Posterior cingulate gyrus (tissue), 11 donors: ENCODE measurements at places on chromosomes 12 and 14.
A peak's percentile ranks its signal among the peaks of the same experiment; 100 is the strongest.

- DNase-seq = no peak
Measured at GRCh38 chr12:29992366-29992765, 208.6 kb upstream of the TMTC1 start.

- no peak for DNase-seq
Measured at GRCh38 chr12:15274561-15274967, 47.7 kb upstream of the PTPRO start.

DNA sequence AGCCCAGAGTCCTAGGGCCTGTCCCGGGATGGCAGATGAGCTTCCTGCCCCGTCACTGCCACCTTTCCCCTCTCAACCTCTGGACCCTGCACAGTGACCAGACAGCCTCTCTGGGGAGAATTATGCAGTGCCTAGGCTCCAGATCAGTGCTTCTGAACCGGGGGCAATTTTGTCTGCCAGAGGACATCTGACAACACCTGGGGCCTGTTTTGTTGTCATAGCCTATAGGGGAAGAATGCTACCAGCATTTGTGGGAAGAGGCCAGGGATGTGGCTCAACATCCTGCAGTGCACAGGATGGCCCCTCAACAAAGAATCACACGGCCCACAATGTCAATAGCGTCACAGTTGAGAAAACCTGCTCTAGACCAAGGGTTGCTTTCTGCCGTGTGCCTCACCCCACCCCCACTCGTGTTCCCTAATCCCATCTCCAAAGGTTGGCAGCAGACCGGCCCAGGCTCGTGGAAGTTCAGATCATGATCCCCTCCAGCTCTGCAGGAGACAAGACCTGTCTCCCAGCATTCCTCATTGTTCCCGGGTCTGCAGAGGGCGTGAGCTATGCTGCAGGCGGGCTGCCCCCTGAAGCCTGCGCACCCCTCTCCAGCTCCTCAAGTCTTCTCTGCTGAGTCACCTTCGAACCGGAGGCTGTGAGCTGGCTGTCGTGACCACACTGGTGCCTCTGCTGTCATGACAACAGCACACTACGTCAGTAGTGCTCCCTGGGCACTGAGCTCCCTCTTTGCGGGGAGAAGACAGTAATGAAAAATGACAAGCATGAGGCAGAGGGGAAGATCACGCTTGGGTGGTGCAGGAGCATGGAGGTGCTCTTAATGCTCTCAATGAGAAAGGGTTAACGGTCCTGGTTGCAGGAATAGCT is 2.0 kb upstream of the GAPDH start:
- peak; percentile 96 for DNase-seq

GRCh38 chr14:100074431-100075100 is 9.3 kb downstream of the EVL start:
- DNase-seq = no peak

DNA sequence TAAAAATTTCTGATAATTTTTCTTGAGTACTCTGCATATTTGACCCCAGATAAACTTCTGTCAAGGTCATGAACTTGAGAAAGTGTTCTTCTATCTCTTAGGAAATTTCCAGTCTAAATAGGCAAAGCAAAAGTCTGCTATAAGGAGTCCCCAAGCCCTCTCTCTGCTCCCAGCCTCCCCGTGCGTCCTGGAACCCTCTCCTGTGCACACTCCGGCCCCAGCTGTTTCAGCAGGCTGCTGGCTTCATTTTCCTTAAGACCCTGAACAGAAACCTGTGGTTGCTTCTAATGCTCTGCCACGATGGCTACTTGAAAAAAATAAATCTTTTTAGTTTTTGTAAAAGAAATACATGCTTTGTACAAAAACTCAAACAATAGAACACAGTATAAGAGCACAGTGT is 14.7 kb downstream of the KRT2 start:
- DNase-seq = no peak

DNA sequence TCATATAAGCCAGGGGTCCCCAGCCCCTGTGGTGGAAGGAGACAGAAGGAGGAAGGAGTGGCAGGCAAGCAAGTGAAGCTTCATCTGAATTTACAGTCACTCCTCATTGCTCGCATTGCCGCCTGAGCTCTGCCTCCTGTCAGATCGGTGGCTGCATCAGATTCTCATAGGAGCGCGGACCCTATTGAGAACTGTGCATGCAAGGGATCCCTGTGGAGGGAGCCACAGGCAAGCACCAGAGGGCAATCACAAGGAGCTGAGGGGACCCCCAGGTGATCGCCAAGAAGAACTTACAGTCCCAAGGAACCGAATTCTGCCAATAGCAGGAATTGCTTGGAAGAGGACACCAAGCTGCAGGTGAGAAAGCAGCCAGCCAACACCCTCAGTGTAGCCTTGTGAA is 33.2 kb upstream of the VRK1 start:
- DNase-seq = no peak
